ENCODE measurements at places on chromosomes 1 and 21. TPM values are rescaled to one million over a fixed set of nuclear protein-coding genes. Genes with fewer than 3 reads are reported as not detected.

SPRR2F gene
- not detected for total RNA-seq

ACKR1 gene
- not detected for total RNA-seq

SUSD4 gene
- 0.67 TPM for total RNA-seq

MNDA gene
- not detected for total RNA-seq

ST6GALNAC5 gene
- total RNA-seq: 0.09 TPM

BMP8B gene
- total RNA-seq: 5.9 TPM

ADGRB2 gene
- 5.6 TPM for total RNA-seq

GREM2 gene
- total RNA-seq: 0.07 TPM

C1orf94 gene
- total RNA-seq: not detected

MPZ gene
- total RNA-seq: 0.26 TPM

PRMT2 gene
- total RNA-seq: 50.9 TPM

LYPLA2 gene
- total RNA-seq: 54.5 TPM

ADAMTS5 gene
- total RNA-seq: not detected

EPHB2 gene
- 32.4 TPM for total RNA-seq

APH1A gene
- 127 TPM for total RNA-seq

HSD3B2 gene
- not detected for total RNA-seq

TDRD5 gene
- not detected for total RNA-seq

UBE2U gene
- not detected for total RNA-seq

KCNH1 gene
- total RNA-seq: 2.1 TPM

MARK1 gene
- total RNA-seq: 0.13 TPM

HCRTR1 gene
- total RNA-seq: not detected

HMGCS2 gene
- not detected for total RNA-seq

DCST2 gene
- total RNA-seq: 0.30 TPM

MAP10 gene
- 0.98 TPM for total RNA-seq

SELP gene
- not detected for total RNA-seq

OLIG2 gene
- total RNA-seq: not detected

RNF187 gene
- 84.7 TPM for total RNA-seq

INSRR gene
- not detected for total RNA-seq

SRSF11 gene
- total RNA-seq: 78.8 TPM

YBEY gene
- total RNA-seq: 33.6 TPM

IL10 gene
- total RNA-seq: not detected

MCOLN3 gene
- 2.8 TPM for total RNA-seq

ATP1B1 gene
- 196 TPM for total RNA-seq

Data from A549 treated with dexamethasone at 1 μM for 4 hours (cell line).